ENCODE measurements at places on chromosomes 3 and 15.

DNA sequence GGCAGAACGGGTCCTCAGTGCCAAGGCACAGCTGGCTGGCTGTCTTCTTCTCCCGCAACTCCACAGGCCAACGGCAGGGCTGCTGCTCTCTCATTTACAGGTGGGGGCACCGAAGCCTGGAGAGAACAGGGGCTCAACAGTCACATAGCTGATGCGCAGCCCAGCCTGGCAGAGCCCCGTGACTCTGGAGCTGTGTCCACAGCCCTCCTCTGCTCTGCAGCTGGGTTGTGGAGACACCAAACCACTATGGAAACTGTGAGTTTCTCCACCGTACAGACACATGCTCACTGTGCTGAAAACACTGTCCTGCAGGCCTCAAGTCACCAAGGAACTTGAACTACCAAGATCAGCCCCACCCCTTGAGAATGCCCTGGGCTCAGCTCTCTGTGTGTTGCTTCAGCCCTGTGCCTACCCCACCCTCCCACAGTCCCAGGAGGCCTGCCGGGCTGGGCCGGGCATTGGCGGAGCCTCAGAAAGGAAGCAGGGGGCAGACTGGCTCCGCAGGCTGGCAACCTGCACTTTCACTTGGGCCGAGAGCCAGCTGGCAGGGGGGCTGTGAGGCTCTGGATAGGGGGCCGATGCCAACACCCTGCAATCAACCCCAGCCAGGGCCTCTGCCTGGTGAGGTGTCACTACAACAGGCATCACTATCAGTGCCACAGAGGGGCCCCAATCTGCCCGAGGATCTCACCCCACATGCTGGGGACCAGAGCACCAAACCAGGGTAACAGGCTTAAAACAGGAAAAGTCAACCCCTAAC, 113.7 kb upstream of the RPL32 start:
- DNase-seq = no peak

- no peak for DNase-seq
These were observed 81.9 kb downstream of the MECOM start for GRCh38 chr3:169581633-169582032.

DNA sequence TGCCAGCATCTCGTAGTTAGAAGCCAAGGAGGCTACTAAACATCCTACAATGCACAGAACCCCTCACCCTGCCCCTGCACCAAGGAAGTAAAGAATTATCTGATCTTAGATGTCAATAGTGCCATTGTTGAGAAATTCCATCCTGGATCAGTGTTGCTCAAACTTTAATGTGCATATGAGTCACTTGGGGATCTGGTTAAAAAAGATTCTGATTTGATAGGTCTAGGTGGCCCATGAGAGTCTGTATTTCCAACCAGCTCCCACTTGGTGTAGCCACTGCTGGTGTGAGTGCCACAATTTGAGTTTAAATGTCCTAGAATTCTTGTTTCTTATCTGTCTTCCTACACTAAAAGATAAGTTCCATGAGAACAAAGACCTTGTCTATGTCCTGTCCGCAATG, 43.7 kb downstream of the TMEM45A start:
- no peak for DNase-seq

DNA sequence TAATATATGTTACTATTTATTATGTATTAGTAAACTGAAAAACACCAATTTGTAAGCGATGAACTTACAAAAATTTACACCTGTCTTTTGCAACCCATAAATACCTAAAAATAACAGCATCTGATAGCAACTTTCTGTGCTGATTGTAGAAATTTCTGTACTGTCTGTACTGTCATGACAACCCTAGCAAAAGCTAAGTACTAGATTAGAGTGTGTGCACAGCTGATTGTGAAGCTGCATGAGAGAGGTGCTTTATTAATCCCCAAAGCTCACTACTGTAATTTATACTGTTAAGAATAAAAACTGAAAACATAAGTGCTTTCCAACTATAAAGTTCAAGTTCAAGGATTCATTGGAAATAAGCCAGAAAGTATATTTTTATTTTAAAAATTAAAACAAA, 815 bp downstream of the BCL2A1 start:
- DNase-seq = no peak

- DNase-seq = no peak
These were observed 12.7 kb downstream of the LYSMD4 start for GRCh38 chr15:99720533-99720932.

GRCh38 chr15:80777826-80778620, 1.1 kb upstream of the CEMIP start:
- DNase-seq = no peak

DNA sequence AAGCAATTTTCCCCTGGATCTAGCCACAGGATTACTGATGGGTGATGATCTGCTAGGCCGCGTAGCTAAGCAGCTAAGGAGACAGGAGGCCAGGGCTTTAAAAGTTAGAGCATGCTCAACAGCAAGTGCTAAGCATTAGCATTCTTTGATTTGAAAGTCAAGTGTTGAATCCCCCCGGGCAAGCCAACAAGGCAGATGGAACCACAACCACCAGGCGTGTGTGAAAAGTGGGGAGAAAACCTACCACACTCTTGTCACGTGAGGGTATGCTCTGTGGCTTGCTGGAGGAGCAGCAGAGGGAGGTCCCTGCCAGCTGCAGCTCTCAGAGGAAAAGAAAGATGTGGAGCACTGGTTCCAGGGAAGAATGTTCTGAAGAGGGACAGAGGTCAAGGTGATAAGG, 20.9 kb downstream of the SLC51A start:
- DNase-seq = no peak
